GM12865 (cell line): ENCODE measurements at places on chromosomes 3 and 15.

DNA sequence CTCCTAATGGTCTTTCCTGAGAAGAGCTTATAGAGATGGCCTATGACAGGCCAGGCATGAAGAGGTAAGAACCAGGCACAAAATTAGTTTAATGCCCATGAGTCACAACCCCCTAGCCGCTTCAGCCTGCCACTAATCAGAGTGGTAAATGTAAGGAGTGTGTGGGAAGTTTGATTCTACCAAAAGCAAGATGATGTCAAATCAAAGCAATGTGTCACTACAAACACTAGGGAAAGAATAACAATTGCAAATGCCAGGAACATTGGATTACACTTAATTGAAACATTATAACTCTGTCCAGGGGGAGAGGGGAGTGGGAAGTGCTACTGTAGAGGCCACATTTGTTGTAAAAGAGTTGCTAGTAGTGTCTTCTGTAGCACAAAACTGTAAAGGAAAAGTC, 596.6 kb upstream of the AGTR1 start:
- DNase-seq = no peak

DNA sequence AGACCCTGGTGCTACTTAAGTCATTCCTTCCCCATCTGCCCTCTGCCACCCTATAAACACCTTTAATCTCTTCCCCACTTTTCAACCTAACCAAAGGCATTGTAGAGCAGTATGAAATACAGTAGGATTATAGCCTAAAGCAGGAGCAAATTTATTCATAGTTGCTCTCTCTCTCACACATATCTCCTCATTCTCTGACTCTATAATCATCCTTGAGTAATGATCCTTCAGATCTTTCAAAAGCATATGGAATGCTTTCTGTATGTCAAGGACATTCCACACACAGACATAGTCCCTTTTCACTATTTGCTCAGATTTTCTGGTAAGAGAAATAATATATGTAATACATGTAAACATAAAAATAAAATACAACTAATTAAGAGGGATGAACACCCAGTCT, 54.1 kb downstream of the TRPC1 start:
- no peak for DNase-seq

DNA sequence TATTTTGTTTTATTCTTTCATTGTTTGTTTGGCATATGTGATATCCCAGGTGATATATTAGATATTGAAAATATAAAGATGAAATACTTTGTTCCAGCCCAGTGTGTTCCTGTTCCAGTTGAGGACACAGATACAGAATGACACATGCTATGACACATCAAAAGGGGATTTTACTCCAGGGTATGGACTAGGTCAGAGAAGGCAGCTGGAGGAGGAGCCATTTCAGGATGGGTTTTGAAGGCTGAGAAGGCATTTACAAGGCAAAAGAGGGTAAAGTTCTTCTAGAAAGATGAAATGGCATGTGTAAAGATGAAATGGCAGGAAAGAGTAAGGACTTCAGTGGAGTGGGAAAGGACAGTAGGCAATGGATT, 163.8 kb downstream of the ZIC1 start:
- DNase-seq = peak; percentile 5

DNA sequence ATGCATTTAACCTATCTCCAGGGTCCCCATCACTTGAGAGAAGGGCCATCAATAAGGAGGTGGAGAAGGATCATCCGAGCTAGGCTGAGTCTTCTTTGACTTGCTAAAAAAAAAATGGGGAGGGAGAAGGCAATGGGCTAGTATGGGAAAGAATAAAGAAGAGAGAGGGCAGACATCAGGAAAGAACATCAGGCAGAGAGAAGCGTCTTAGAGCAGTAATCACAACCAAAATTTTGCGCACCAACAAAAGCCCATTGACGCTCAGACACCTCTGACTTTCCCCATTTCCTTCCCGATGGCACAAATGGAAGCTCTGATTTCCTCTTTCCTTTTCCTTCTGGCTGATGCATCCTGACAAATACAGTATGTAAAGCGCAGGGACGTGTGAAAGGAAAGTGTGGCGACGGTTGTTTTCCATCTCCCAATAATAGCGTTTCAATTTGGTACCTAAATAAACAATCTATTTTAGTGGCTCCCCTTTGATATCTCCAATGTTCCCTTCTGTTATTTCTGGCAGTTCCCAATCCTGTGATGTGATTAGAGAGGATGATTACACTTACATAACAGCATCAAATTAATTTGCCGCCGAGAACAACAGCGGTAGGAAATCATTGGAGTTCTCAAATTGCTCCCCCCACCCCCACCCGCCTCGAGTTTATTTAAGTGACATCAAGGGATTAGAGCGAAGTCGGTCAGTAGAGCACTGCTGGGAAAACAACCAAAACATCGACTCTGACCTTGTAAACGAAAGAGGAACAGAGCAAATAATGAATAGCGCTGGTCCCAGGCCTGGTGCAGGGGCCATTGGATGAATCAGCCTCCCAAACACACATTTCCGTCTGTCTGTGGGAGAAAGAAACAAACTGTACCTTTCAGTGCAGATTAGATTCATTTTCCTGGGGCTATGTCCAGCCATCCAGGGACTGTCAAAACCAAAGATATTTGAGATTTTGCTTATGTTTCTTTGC, 273.3 kb upstream of the ICE2 start:
- no peak for DNase-seq

DNA sequence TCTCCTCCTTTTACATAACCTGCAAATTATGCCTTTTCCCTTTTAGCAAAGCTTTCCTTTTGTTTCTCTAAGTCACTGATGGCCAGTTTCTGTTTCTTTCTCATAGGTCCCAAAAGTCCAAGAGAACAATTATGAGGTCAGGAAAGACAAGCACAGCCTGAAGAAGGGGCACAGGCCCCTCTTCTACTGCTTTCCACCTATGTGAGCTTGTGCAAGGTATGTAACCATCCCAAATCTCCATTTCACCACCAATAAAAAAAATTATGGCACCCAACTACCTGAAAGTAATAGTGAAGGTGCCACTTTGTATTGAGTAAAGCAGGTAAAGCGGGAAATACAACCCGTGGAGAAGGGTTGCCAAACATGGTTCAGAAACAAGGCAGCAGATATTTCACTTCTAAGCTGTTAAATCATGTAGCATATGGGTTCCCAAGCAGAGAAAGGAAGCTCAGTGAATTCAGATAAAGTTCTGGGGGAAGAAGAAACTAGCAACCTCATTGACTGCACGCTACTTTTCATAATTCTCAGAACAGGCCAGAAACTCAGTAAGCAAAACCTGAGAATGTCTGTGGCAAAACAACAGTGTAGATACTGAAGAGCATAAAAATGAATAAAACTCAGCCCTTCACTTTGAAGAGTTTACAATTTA, 4.2 kb downstream of the PLOD2 start:
- DNase-seq = peak; percentile 69

GRCh38 chr3:176920766-176921160, 276.5 kb downstream of the TBL1XR1 start:
- no peak for DNase-seq
